ENCODE measurements at places on chromosomes 1 and 21.

- DNase-seq: no peak
Measured at GRCh38 chr1:111419037-111419436, 8.5 kb downstream of the OVGP1 start.

GRCh38 chr1:236888903-236889302 lies 93.8 kb downstream of the MTR start:
- no peak for DNase-seq

- no peak for DNase-seq
Measured at GRCh38 chr1:67174716-67175284, 8.5 kb downstream of the IL23R start.

- DNase-seq: no peak
Measured at GRCh38 chr1:24362982-24363614, 43.9 kb downstream of the GRHL3 start.

DNA sequence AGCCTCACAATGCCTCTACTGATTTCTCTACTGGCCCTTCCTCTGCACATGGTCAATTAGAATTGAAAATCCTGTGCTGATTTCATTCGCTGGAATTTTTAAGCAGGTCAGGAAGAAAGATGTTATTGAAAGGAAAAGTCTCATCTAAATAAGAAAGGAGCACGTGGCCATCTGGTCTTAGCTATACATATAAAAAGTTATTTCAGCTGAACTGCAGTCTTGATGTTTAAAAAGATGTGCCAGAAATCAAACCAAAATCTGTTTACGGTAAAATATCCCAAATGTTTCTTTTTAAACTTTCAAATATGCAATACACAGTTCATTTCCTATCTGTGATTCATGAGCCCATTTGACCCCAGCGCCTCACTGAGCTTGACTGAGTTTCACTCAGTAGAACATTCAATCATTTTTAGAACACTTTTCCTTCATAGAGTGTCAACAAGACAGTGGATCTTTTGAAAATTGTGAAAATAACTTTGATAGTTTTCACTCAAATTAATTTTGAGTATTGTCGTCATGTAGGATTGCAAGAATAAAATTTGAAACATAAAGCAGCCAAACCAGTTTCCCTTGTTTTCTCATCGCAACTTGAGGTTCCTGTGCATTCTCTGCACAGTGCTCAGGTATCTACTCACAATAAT lies 293.6 kb downstream of the PTPRC start:
- DNase-seq: no peak

- no peak for DNase-seq
Measured at GRCh38 chr1:33268927-33269610, 12.8 kb downstream of the ZNF362 start.

DNA sequence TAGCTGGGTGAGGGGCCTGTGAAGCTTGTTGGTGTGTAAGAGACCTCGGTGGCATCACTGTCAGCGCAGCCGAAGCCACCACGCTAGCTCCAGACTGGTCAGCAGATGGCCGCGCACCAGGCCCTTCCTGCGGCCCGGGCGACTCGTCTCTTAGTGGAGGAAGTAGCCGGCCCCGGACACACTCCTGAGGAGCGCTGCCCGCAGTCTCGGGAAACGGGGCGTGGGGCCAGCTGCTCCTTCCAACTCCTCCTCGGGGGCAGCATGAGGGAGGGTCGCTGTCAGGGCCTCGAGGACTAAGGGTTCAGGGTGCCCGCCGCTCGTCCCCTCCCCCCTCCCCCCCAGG lies 20.4 kb downstream of the H3-3A start:
- no peak for DNase-seq

GRCh38 chr1:198957044-198957443 lies 318.2 kb downstream of the PTPRC start:
- DNase-seq: no peak

DNA sequence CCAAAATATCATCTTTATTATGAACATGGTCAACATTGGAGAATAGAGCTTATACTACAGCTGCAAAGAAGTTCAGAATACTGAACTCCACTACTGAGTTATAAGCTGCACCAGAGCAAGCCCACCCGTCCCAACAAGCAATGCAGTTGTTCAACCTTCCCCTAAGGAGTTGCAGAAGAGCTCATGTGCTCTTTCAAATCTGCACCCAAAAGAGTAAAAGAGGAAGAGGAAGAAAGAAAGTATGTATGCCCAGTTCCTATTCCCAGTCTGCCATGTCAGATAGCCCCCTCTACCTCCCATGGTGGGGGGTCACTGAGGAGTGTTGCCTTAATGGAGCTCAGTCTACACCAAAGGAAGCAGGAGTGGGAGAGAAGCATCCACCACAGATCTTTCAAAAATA lies 6.9 kb downstream of the C1orf162 start:
- DNase-seq: no peak

DNA sequence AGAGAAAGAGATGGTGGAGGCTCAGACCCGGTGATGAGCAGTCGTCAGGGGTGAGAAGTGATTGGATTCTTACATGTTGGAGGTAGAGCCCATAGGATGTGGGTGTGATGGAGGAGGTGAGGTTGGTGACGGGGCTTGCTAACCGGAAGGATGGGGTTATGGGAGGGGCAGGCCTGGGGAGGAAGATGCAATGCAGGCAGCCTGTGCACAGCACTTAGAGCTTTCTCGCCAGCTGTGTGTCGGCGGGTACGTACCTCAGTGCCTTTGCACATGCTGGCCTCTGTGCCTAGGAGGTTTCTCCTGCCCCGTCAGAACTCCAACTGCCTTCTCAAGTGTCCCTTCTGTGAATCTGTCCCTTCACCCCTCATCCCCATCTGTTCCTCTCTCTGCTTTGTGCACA lies 2.9 kb upstream of the BSND start:
- no peak for DNase-seq

DNA sequence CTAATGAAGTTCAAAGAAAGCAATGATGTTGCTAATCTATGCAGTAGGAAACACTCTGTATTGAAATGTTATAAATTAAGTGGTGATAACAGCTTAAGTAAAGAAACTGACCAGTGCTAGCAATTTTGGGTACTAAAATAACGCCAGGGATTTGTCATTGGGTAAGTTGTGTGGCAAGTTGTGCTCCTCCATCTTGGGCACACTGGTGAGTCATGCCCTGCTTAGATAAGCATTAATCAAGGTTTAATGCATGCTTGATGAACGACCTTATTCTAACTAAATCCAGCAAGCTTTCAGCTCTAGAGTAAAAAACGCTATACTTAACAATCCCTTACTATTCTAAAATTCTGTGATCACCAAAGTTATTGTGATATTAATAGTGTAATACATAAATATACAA lies 25.2 kb downstream of the VAMP4 start:
- no peak for DNase-seq

DNA sequence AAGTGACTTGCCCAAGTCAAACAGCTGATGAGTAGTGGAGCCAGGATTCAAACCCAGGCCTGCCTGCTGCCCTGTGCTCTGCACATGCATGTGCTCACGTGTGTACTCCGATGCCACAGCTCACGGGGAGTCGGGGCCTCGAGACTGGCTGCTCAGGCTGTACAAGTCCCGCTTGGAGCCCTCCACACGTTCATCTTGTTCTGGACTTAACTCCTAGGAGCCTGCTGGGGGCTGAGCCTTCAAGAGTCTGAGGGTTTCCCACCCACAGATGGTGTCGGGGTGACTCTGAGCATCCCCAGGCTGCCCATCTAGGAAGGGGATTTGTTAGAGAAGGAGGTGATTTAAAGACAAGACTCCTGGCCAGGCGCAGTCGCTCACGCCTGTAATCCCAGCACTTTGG lies 35.7 kb upstream of the KDM4A start:
- no peak for DNase-seq

- no peak for DNase-seq
Measured at GRCh38 chr21:27673581-27673980, 706.7 kb upstream of the ADAMTS5 start.

GRCh38 chr1:103538226-103538625 lies 12.7 kb downstream of the RNPC3 start:
- DNase-seq: no peak

- peak; percentile 6 for DNase-seq
Measured at GRCh38 chr1:997993-998744, 1.7 kb downstream of the HES4 start.

GRCh38 chr1:203316626-203317093 lies 11.3 kb downstream of the BTG2 start:
- DNase-seq: no peak

GRCh38 chr1:16718908-16719533 lies 21.3 kb upstream of the RNU1-4 start:
- no peak for DNase-seq

GRCh38 chr1:228647523-228648444 lies 87.5 kb upstream of the RHOU start:
- peak; percentile 27 for DNase-seq
